Calu3 (cell line): ENCODE measurements at places on chromosomes 4 and X. TPM values are rescaled to one million over a fixed set of nuclear protein-coding genes. Genes with fewer than 3 reads are reported as not detected.

GRCh38 chr4:142778900-142779299 lies 67.2 kb downstream of the INPP4B start:
- DNase-seq: no peak
- H3K27me3 ChIP-seq: no peaks in the 10 kb centered on the region
- H3K36me3 ChIP-seq: no peaks in the 10 kb centered on the region
- no peak overlapping the region for H3K27ac ChIP-seq
- no peaks in the 10 kb centered on the region for H3K4me1 ChIP-seq

GRCh38 chrX:120281021-120281624 lies 30.1 kb downstream of the TMEM255A start:
- H3K27ac ChIP-seq: no peak overlapping the region
- DNase-seq: no peak

YY2 gene
- total RNA-seq: 4.6 and 4.7 TPM in 2 replicates

DNA sequence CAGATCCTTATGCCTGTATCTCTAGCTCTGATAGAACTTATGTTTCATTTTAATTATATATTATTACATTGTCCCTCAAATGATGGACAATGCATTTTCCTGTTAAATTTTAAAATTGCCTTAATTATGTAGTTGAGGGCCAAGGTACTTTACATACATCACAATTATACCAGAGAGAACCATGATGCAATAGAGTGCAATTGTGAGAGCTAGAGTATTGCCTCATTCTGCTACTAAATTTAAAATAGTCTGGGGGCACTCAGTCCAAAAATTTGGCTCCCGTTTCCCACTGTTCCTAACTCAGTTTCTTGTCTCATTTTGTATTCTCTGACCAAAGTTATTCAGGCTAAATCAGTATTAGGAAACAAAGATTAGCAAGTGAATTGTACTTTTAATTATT lies 378.5 kb upstream of the ZFP42 start:
- H3K27me3 ChIP-seq: no peaks in the 10 kb centered on the region
- no peaks in the 10 kb centered on the region for H3K4me1 ChIP-seq
- no peak overlapping the region for H3K4me3 ChIP-seq
- H3K36me3 ChIP-seq: no peaks in the 10 kb centered on the region

DNA sequence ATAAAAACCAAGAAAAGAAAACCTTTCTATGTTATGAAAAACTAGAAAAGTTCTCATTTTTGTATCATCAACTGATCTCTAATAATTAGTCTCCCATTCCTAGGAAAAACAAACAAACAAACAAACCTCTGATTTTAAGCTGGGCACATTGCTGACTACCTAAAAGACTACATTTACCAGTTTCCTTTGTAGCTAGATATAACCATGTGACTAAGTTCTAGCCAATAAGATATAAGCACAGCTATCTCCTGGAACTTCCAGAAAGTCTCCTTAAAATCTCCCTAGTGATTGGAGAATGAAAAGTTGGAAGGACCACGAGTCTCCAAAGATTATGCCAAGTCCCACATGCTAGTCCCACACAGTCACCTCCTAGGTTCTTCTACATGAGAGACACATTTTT lies 108.9 kb downstream of the NR3C2 start:
- no peak overlapping the region for H3K27ac ChIP-seq
- no peaks in the 10 kb centered on the region for H3K36me3 ChIP-seq
- no peaks in the 10 kb centered on the region for H3K4me1 ChIP-seq

GRCh38 chrX:50648156-50648555 lies 165.8 kb downstream of the SHROOM4 start:
- H3K27ac ChIP-seq: no peak overlapping the region
- no peak for DNase-seq
- H3K4me1 ChIP-seq: no peaks in the 10 kb centered on the region
- H3K27me3 ChIP-seq: no peaks in the 10 kb centered on the region
- no peak overlapping the region for H3K4me3 ChIP-seq

- H3K36me3 ChIP-seq: no peaks in the 10 kb centered on the region
- DNase-seq: no peak
- no peaks in the 10 kb centered on the region for H3K27me3 ChIP-seq
These were observed 50.8 kb downstream of the MAOA start for GRCh38 chrX:43706786-43707370.

JAKMIP1 gene
- not detected in 2 replicates for total RNA-seq

DNA sequence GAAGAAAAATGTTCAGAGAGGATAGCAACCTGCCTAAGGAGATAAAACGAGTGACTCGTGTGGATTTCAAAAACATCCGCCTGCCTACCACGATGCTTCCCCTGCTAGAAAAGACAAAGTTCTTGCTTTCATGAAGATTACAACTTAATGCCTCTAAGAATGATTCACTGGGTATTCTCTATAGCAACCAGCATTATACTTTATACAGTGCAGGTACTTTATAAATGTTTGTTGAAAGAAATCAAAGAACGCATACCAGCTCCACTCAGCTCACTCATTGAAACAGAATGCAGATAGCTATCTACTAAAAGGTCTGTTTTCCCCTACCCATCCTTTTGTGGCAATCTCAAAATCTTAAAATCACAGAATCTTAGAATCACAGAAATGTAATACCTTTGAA lies 33.7 kb downstream of the GASK1B start:
- H3K36me3 ChIP-seq: no peaks in the 10 kb centered on the region
- H3K4me1 ChIP-seq: no peaks in the 10 kb centered on the region
- no peaks in the 10 kb centered on the region for H3K27me3 ChIP-seq

CFAP47 gene
- 0.21 and 1.0 TPM in 2 replicates for total RNA-seq

DNA sequence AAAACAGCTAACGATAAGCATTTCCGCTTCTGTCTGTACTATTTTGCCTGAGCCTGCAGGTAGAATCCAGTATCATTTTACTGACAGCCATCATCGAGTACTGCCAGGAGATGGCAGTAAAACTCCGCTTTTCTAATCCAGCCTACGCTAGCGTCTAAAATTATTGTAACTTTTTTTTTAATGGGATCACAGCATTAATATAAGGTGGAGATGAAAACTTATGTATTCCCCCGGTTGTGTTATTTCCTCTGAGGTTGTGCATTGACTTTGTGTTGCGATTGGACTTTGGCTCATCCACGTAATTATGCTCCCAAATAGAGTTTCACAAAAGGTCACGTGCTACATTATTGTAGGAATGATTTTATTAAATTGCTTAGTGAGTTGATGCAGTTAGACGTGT lies 248.1 kb downstream of the C4orf33 start:
- peak overlapping the region; percentile 31 for H3K4me3 ChIP-seq
- peaks cover 8% of the 10 kb centered on the region for H3K4me1 ChIP-seq
- H3K27me3 ChIP-seq: no peaks in the 10 kb centered on the region
- no peak overlapping the region for H3K27ac ChIP-seq
- DNase-seq: peak; percentile 29

PABPC1L2B gene
- total RNA-seq: not detected in 2 replicates

DNA sequence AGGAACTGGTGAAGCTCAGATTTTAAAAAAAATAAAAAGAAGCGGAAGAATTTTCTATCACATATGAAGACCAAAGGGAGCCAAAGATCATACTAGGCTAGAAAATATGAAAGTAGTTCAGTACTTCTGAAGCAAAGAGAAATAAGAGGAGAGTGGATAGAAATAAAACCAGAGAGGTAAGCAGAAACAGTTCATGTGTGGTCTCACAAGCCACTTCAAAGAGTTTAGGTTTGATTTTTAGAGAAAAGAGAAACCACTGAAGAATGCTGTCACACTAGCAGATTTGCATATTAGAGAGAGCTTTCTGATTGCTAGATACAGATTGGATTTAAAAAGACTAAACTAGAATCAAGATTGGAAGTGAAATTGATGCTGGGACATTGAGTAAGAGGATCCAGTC lies 51.7 kb downstream of the GABRA3 start:
- H3K27me3 ChIP-seq: no peaks in the 10 kb centered on the region
- no peaks in the 10 kb centered on the region for H3K36me3 ChIP-seq
- no peak overlapping the region for H3K27ac ChIP-seq
- no peaks in the 10 kb centered on the region for H3K4me1 ChIP-seq
- H3K4me3 ChIP-seq: no peak overlapping the region

SASH3 gene
- total RNA-seq: not detected in 2 replicates

PWWP3B gene
- total RNA-seq: not detected in 2 replicates

GRCh38 chr4:166045457-166045856 lies 172.4 kb downstream of the TLL1 start:
- no peaks in the 10 kb centered on the region for H3K27me3 ChIP-seq
- no peaks in the 10 kb centered on the region for H3K4me1 ChIP-seq
- no peak overlapping the region for H3K4me3 ChIP-seq
- no peak overlapping the region for H3K27ac ChIP-seq
- no peaks in the 10 kb centered on the region for H3K36me3 ChIP-seq
- DNase-seq: no peak

NHS gene
- total RNA-seq: 14.7 and 19.5 TPM in 2 replicates

- H3K4me1 ChIP-seq: no peaks in the 10 kb centered on the region
- H3K36me3 ChIP-seq: no peaks in the 10 kb centered on the region
- peak; percentile 9 for DNase-seq
These were observed 168.7 kb downstream of the SCFD2 start for GRCh38 chr4:53196882-53197771.

GRCh38 chr4:86523333-86523732 lies 70.8 kb upstream of the PTPN13 start:
- H3K4me1 ChIP-seq: no peaks in the 10 kb centered on the region
- DNase-seq: no peak
- H3K27ac ChIP-seq: no peak overlapping the region
- no peaks in the 10 kb centered on the region for H3K27me3 ChIP-seq
- no peak overlapping the region for H3K4me3 ChIP-seq

PPEF2 gene
- not detected in 2 replicates for total RNA-seq

F11 gene
- 0.38 and 0.86 TPM in 2 replicates for total RNA-seq

DNA sequence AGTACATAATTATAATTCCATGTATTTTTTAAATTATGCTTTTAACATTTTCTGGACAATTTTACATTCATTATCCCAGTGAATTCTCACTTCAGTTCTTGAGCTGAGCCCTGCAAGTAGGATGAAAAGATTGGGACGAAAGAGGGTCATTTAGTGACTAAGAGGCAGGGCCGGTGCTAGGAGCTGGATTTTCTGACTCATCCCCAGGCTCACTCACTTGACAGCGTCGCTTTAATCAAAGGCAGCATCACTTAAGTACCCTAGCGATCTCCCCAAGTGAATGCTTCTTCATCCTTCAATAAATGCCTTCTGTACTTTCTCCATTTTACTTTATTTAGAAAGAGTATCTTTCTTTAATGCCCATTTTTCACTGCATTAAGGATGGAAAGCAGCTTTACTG lies 263.6 kb downstream of the HS3ST1 start:
- H3K36me3 ChIP-seq: no peaks in the 10 kb centered on the region
- no peak overlapping the region for H3K4me3 ChIP-seq
- no peaks in the 10 kb centered on the region for H3K4me1 ChIP-seq
- no peak overlapping the region for H3K27ac ChIP-seq
- H3K27me3 ChIP-seq: peaks cover 13% of the 10 kb centered on the region

DNA sequence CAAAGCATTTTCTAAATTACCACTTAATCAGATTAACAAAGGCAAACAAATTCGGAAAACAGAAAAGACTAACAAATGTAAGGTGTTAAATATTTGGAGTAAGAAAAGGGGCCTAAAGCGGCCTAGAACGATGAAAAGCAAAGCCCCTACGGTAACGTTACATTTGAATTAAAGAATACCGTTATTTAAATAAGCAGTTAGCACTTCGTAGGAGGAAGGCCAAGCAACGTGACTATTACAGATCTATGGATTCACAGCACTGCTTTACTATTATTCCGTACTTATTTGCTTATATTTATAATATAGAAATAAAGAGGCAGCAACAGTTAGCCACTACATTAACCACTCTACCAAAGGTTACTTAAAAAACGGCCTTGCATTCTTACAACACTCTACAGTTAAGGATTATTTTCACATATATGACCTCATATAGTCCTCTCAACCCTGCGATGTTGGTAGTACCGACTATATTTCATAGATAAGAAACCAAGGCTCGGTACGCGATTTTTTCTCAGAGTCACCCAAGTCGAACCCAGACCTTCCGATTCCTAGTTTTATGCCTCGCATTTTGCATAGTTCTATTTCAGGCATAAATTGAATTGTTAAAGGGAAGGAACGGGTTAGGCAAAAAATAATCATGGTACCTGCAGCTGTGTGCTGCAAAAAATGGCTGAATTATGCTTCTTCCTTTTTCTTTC lies 2.9 kb downstream of the KLHL15 start:
- H3K27me3 ChIP-seq: no peaks in the 10 kb centered on the region
- peak overlapping the region; percentile 65 for H3K4me3 ChIP-seq
- H3K36me3 ChIP-seq: peaks cover 13% of the 10 kb centered on the region
- peaks cover 8% of the 10 kb centered on the region for H3K4me1 ChIP-seq
- DNase-seq: no peak
- no peak overlapping the region for H3K27ac ChIP-seq

DNA sequence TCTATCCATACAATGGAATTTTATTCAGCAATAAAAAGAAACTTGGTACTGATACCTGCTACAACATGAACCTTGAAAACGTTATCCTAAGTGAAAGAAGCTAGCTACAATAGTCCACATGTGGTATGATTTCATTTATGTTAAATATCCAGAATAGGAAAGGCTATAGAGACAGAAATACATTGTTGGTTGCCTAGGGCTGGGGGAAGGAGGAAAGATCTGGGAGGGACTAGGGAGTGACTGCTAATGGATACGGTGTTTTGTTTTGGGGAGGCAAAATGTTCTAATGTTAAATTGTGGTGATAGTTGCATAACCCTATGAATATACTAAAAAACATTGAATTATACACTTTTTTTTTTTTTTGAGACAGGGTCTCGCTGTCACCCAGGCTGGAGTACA lies 141.1 kb upstream of the ARX start:
- H3K4me3 ChIP-seq: no peak overlapping the region
- no peak overlapping the region for H3K27ac ChIP-seq
- H3K4me1 ChIP-seq: no peaks in the 10 kb centered on the region
- H3K27me3 ChIP-seq: peaks cover under 1% of the 10 kb centered on the region

BMX gene
- not detected in 2 replicates for total RNA-seq

- no peak for DNase-seq
- no peak overlapping the region for H3K27ac ChIP-seq
- H3K4me3 ChIP-seq: no peak overlapping the region
- peaks cover 9% of the 10 kb centered on the region for H3K4me1 ChIP-seq
- H3K27me3 ChIP-seq: no peaks in the 10 kb centered on the region
- H3K36me3 ChIP-seq: no peaks in the 10 kb centered on the region
These were observed 12.5 kb upstream of the PLK4 start for GRCh38 chr4:127868196-127868595.

PALLD gene
- total RNA-seq: 13.1 and 27.6 TPM in 2 replicates

- no peaks in the 10 kb centered on the region for H3K36me3 ChIP-seq
- H3K27me3 ChIP-seq: no peaks in the 10 kb centered on the region
- no peak for DNase-seq
- no peak overlapping the region for H3K27ac ChIP-seq
These were observed 40.5 kb downstream of the MID1IP1 start for GRCh38 chrX:38841750-38842149.

- no peak overlapping the region for H3K27ac ChIP-seq
- DNase-seq: no peak
- no peaks in the 10 kb centered on the region for H3K36me3 ChIP-seq
- H3K4me3 ChIP-seq: no peak overlapping the region
- H3K27me3 ChIP-seq: no peaks in the 10 kb centered on the region
- H3K4me1 ChIP-seq: peaks cover 9% of the 10 kb centered on the region
These were observed 142.4 kb downstream of the TMEM164 start for GRCh38 chrX:110145311-110145710.

DNA sequence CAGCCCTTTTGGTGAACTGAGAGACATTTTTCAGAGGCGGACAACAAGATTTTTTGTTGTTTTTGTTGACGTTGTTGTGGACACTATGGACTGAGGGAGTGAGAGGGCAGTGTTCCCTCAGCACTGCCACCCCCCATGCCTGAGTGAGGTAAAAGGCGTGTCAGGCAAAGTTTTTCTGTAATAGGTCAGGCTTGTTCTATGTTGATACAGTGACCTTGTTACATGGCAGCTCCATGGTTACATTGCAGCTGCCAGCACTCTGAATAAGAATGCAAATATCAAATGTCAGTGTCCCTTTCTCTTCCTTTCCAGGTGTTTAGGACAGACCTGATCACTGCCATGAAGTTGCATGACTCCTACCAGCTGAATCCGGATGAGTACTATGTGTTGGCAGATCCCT lies 36.6 kb downstream of the JADE1 start:
- H3K36me3 ChIP-seq: peaks cover 28% of the 10 kb centered on the region
- no peak for DNase-seq
